B cell (primary cell): ENCODE measurements at places on chromosomes 5 and 9.

- H3K4me1 ChIP-seq = no peaks in the 10 kb centered on the region
- no peak overlapping the region for H3K4me3 ChIP-seq
- H3K27me3 ChIP-seq = no peaks in the 10 kb centered on the region
- H3K36me3 ChIP-seq = no peaks in the 10 kb centered on the region
Observed at GRCh38 chr5:59543821-59544442, 349.6 kb downstream of the PDE4D start.

- H3K36me3 ChIP-seq = peaks cover 1% of the 10 kb centered on the region
- no peak for DNase-seq
- H3K27ac ChIP-seq = no peak overlapping the region
- no peaks in the 10 kb centered on the region for H3K27me3 ChIP-seq
Observed at GRCh38 chr5:14504816-14505215, 76.8 kb upstream of the OTULINL start.

- no peak for DNase-seq
- H3K4me1 ChIP-seq = no peaks in the 10 kb centered on the region
- H3K27me3 ChIP-seq = no peaks in the 10 kb centered on the region
- no peak overlapping the region for H3K4me3 ChIP-seq
- H3K36me3 ChIP-seq = no peaks in the 10 kb centered on the region
Observed at GRCh38 chr5:16791904-16792597, 144.0 kb downstream of the MYO10 start.

- H3K27ac ChIP-seq = peak overlapping the region; percentile 91
- H3K36me3 ChIP-seq = no peaks in the 10 kb centered on the region
Observed at GRCh38 chr5:56735849-56736641, 79.3 kb upstream of the MAP3K1 start.

DNA sequence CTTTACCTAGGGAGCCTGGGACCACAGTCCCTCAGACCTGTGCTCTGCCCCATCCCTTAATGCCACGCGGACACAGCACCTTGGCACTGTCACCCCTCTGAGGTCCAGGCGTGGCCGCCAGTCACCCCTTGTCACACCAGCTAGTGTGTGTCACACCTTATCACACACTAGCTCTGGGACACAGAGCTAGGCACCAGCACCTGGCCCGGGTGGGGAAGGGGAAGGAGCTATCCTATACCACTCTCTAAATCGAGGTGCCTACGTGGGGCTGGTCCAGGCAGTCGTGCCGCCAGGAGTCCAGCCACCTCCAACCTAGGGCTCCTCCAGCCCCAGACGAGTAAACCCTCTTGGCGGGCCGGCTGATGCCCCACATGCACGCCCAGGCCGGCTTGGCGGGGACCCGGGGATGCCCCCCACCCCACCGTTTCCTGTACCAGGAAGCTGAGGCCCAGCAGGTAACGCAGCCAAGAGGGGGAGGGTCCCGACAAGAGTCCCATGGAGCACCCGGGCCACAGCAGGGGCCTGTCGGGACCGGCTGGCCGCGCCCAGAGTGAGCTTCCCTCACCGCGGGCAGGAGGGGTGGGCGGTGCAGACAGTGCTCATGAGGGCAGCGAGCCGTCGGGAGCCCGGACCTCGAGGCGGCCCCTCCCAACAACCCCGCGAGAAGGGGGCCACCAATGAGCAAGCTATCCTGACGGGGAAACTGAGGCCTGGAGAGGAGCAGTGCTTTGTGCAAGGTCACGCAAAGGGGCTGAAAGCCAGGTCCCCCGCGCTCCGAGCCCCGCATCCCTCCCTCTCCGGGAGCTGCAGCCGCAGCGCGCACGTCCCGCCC, 550 bp downstream of the CORO2A start:
- no peaks in the 10 kb centered on the region for H3K27me3 ChIP-seq
- H3K36me3 ChIP-seq = no peaks in the 10 kb centered on the region
- DNase-seq = no peak
- no peak overlapping the region for H3K27ac ChIP-seq
- H3K4me3 ChIP-seq = no peak overlapping the region
- H3K4me1 ChIP-seq = peaks cover 18% of the 10 kb centered on the region

- no peak overlapping the region for H3K4me3 ChIP-seq
- peaks cover 65% of the 10 kb centered on the region for H3K4me1 ChIP-seq
- no peaks in the 10 kb centered on the region for H3K27me3 ChIP-seq
- peak overlapping the region; percentile 60 for H3K27ac ChIP-seq
- no peak for DNase-seq
Observed at GRCh38 chr9:131407717-131408195, 13.9 kb downstream of the PRRC2B start.

GRCh38 chr9:130823435-130823834, 11.6 kb upstream of the ABL1 start:
- no peaks in the 10 kb centered on the region for H3K27me3 ChIP-seq
- H3K4me3 ChIP-seq = no peak overlapping the region
- no peak overlapping the region for H3K27ac ChIP-seq
- DNase-seq = no peak
- H3K4me1 ChIP-seq = no peaks in the 10 kb centered on the region

DNA sequence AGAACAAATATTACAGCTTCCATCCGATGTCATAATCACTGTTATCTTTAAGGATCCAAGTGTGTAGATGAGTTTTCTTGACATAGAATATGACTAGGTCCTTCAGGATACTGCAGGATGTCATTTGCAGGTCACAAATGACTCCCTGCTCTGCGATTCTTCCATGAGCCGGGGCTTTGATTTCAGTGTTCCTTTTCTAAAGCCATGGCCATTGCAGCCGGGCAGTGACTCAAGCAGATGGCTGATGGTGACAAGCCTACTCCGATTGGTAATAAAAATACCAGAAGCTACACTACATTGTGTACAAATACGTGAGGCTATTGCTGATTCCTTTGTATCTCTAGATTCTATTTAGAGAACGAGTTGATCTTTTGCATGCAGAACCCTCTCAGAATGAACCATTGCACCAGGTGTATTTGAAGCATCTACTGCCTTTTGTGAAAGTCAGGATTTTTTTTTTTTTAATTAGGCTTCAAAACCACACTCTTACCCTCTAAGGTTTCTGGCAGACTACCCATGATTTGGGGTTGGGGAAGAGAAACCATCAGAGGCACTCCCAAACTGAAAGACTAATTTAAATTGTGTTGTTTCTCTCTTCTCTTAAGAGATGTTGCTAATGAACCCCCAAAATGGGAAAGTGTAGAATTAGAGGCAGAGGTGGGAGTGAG, 271.0 kb upstream of the ADRA1B start:
- no peaks in the 10 kb centered on the region for H3K4me1 ChIP-seq
- H3K27me3 ChIP-seq = no peaks in the 10 kb centered on the region
- no peak for DNase-seq
- no peak overlapping the region for H3K27ac ChIP-seq
- H3K36me3 ChIP-seq = no peaks in the 10 kb centered on the region
- H3K4me3 ChIP-seq = no peak overlapping the region

GRCh38 chr5:133489632-133490031, 122.7 kb downstream of the FSTL4 start:
- H3K27ac ChIP-seq = no peak overlapping the region
- no peaks in the 10 kb centered on the region for H3K4me1 ChIP-seq
- H3K27me3 ChIP-seq = no peaks in the 10 kb centered on the region
- no peak overlapping the region for H3K4me3 ChIP-seq

- H3K4me1 ChIP-seq = no peaks in the 10 kb centered on the region
- no peak overlapping the region for H3K27ac ChIP-seq
- H3K27me3 ChIP-seq = no peaks in the 10 kb centered on the region
- DNase-seq = peak; percentile 56
- no peak overlapping the region for H3K4me3 ChIP-seq
Observed at GRCh38 chr9:89919171-89919681, 314.4 kb downstream of the GADD45G start.

- H3K36me3 ChIP-seq = no peaks in the 10 kb centered on the region
- no peak for DNase-seq
- no peak overlapping the region for H3K27ac ChIP-seq
- H3K4me1 ChIP-seq = peaks cover 3% of the 10 kb centered on the region
- no peaks in the 10 kb centered on the region for H3K27me3 ChIP-seq
Observed at GRCh38 chr9:123742009-123742767, 187.7 kb downstream of the DENND1A start.
